ENCODE measurements at places on chromosomes 7 and 10.

DNA sequence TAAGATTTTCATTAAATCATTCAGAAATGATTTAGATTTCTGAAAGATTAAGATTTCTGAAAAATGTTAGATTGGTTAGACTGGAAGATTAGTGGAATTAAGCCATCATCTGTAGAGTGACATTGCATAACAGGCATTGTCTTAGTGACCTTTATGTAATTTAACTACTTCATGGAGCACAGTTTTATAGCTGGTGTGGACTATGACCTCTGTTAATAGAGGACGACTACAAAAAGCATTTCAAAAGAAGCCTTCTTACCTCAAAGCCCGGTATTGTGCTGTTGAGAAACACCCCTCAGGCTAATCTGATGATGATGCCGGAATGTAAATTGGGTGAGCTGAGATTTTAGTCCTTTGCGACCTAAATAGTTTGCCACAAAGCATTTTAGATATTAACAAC lies 55.6 kb downstream of the GALNT11 start:
- no peak for DNase-seq

DNA sequence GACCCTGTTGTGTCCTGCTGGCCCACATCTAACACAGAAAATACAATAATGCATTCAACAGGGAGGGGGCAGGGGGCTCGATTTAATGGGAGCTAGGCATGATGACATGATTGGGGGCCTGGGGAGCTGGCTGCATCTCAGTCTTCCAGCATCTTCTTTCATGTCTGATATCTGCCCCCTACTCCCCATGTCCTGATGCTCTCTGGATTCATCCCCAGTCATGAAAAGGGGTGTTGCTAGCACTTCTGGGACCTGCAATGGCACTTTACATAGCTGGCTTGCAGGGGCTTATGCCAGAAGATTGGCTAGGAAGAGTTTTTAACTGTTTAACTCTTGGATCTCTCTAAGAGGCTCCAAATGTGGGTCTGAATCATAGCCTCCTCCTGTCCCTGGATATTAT lies 94.9 kb downstream of the AOAH start:
- DNase-seq: no peak

DNA sequence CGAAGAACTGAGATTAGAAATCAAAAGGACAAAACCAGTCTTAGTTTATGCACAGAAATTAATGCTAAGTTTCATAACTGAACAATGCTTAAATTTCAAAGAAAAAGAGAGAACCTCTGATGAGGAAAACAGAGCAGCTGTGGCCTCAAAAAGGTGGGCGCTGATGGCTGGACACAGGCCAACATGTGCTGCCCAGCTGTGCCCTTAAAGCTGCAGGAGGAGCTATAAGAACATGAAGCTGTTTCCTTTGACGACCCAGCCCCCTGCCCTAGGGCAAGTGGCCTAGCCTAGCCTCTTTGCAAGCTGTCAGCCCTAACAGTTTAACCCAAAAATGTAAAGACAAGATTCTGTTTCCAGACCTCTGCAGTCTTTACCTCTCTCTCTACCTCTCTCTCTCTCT lies 107.7 kb downstream of the GRID1 start:
- no peak for DNase-seq

DNA sequence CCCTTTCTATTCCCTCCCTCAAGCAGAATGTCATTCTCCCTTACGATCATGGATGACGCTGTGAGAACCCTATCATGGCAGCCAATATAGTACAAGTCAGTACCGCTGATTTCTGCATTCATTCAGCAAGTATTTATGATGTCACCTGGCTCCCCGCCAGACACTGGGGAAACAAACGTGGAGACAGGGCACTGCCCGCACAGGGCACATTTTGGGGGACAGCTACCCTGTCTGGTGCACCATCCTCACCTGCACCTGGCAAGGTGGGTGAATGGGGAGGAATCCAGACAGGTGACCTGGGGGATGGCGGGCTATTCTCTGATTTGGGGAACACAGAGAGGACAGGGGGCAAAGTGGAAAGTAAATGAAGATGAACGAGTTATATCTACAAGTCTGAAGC lies 28.4 kb downstream of the MKI67 start:
- DNase-seq: no peak

DNA sequence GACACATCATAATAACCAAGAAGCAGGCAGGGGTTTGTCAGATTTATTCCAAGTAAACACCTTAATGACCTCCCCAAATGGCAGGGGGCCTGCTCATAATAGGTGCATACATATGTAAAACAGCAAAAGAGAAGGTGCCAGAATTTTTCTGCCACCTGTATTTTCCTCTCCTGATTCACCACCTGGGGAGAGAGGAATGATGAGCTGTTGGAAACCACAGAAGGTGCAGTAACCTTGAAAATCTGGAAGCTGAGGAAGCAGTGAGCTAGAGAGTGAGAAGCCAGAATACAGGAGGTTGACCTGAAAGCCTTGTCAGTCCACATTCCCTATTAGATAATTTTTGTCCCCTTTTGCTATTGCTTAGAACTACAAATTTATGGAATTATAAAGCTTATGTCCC lies 46.2 kb upstream of the PDE1C start:
- no peak for DNase-seq

DNA sequence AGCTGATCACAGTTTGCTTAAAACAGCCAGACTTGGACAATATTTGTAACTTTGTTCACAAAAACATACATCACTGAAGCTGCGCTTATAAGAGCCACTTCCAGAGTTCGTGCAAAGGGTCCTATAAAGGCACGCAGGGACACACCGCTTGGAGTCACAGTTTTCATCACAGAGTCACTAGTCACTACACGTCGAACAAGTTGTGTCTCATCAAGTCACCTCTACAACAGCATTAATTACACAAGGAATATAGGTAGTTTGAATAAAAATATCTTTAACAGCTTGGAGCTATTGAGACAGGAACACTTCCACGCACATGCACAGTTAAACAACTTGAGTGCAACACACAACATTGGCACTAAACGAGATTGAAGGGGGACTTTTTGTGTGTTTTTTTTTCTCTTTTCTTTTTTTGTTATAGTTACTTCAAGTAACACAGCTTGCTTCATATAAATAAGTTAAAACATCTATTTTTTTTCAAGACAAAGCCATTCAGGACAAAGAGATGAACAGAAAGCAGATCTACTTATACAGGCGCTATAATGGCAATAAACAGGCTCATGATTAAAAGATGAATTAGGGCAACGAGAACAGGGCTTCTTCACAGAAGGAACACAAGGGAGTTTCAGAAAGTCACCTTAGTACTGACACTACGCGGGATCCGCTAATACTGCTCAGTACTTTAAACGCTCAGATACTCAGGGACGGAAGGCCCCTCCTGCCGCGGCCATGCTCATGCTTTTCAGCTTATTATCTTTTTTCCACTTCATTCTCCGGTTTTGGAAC lies 2.2 kb downstream of the HOXA5 start:
- DNase-seq: no peak

GRCh38 chr7:19026888-19027287 lies 90.5 kb downstream of the TWIST1 start:
- DNase-seq: no peak

- DNase-seq: no peak
Measured at GRCh38 chr10:3293581-3294431, 121.2 kb upstream of the PITRM1 start.

GRCh38 chr10:132389433-132390169 lies 7.4 kb upstream of the PWWP2B start:
- DNase-seq: no peak
